A673 (cell line): ENCODE measurements at places on chromosomes 16 and 17. TPM values are rescaled to one million over a fixed set of nuclear protein-coding genes. Genes with fewer than 3 reads are reported as not detected.

- no peak for DNase-seq
These were observed at the start of gene B4GALNT2 for GRCh38 chr17:49132699-49133364. Gene B4GALNT2 (plus strand): TSS chr17:49132769. CDS start chr17:49132793, 24 bp downstream.

ADAD2 gene
- total RNA-seq, result not detected in 2 replicates

DNA sequence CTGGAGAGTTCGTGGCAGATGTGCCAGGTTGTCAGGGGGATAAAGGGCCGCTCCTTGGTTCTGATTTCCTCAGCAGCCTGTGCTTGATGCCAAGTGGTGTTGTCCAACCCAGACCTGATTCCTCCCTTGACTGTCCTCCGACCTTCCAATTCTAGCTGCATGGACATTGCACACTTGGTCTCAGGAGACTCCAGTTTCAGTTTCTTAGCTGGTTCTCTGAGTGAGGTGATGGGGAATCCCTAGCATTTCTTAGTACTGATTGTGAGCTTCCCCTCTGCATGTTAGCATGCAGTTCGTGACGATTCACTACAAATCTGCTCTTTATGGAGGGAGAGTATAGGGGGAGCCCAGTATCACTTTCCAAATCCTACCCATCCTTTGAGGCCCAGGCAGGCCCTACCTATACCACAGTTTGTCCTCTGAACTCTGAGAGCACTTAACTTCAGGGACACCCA lies 12.4 kb upstream of the CCR7 start:
- DNase-seq, result no peak

- DNase-seq, result peak; percentile 55
These were observed 214.0 kb upstream of the CIBAR2 start for GRCh38 chr16:85326113-85326793.

MYL4 gene
- not detected in 2 replicates for total RNA-seq

GRCh38 chr17:51439395-51440229 lies 179.3 kb downstream of the UTP18 start:
- peak; percentile 31 for DNase-seq

DNA sequence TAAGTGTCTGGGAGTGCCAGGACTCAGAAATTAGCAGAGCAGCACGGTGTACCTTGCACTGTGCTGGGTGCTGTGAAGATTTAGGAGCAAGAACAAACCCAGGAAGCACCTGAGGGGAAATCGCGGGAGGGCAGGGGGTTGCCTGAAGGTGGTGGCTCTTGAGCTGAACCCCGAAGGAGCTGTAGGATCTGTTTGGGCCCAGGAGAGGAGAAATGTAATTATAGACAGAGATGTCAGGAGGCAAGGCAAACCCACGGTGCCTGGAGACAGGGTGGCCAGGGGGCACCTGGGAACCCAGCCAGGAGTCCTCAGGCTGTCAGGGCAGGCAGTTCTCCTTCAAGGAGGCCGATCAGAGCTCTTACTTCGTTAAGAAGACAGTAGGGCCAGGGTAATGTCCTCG lies 109.1 kb downstream of the C16orf78 start:
- DNase-seq, result no peak

GRCh38 chr16:82730901-82731300 lies 104.1 kb downstream of the CDH13 start:
- no peak for DNase-seq

DNA sequence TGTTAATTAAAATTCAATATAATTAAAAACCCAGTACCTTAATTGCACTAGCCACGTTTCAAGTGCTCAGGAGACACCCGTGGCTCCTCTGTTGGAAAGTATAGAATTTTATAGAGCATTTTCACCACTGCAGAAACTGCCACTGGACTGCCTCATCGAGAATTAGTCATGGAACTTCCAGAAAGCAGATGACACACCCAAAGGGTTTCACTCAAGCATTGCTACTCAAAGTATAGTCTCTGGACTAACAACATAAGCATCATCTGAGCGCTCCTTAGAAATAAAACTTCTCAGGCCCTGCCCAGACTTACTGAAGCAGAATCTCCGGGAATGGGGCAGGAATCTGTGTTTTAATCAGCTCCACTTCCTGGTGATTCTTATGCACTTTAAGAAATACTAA lies 63.5 kb upstream of the GPR139 start:
- DNase-seq, result no peak
